ENCODE measurements at places on chromosomes 3 and 15.

DNA sequence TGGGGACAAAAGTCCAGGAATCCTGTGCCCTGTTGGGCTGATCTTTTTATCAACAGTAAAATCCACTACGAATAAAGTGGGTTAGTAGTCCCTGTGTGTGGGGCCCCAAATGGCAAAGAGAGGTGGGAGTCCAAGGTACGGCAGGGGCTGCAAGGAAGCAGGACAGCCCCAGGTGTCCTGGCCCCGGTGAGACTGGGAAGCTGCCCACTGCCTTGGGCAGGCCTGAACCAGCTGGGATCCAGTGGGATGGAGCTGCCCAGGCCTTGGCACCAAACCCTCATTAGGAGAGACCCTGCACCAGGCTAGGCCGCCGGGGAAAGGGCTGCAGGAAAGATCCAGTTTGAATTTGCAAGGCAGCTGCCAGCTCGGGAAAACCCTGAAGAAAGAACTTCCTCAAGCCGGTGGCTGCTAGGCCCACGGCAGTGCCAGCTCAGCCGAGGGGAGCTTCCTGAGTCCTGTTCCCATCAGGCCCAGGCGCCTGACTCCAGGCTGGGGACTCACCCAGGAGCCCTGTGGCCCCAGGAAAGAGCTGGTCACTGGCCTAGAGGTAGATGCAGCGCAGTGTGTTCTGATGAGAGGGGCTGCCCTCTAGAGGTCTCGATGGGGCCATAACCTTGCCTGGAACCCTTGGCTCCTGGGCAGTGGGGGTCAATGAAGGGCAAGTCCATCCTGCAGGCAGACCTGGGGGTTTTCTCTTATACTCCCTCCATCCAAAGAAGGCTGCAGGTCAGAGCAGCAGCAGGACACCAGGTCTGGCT lies 14.4 kb upstream of the GNAI2 start:
- DNase-seq = no peak

DNA sequence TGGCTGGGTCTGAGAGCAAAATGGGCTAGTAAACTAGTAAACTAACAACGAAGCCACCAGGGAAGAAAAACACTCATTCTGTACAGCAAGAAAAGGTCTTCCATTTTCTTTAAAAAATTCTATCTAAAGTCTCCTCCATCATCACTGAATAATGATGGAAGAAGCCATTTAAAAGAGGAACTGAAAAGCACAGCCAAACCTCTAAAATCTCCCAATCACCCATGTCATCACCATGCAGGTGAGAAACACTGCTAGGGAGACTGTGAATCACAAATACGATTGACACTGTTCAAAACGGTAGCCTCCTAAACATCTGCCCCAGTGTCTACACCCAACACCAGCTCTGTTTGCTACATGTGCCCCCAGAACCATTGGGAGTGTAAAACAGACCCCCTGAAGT lies 140.4 kb downstream of the RORA start:
- no peak for DNase-seq

DNA sequence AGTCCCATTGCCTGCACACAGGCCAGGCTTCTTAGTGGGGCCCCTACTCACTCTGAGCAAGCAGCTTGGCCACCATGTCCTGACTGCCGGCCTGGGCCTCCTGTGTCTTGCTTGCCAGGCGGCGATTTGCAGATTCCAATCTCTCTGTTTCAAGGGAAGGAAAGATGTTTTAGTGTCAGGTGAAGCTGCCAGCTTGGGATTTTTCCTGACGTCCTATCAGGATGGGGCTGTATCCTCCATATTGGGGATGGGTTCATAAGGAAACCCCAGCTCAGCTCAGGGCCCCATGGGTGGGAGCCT lies 8.5 kb downstream of the AMOTL2 start:
- DNase-seq = no peak

GRCh38 chr3:63557912-63558311 lies 94.6 kb upstream of the SNTN start:
- no peak for DNase-seq

DNA sequence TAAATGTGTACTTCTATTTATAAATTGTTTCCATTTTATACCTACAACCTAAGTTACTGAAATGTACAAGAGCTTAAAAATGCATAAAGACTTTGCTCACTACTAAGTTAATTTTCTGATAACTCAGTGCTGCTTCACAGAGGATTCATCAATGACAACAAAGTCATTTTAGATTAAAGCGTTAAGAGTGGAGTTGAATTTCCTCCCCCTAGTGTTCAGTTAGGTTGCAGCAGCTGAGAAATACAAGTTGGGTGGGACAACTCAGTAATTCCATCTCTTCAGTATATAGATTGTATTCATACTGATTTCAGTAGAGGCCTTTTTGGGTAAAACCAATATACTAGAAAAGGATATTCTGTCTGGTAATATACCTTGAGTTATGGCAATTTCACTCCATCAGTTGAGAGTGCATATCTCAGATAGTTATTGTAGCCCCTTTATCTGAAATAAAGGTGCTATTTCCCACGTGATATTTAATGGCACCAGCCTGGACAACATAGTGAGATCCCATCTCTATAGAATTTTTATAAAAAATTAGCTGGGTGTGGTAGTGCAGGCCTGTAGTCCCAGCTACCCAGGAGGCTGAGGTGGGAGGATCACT lies 6.9 kb upstream of the RPL35A start:
- peak; percentile 66 for DNase-seq

DNA sequence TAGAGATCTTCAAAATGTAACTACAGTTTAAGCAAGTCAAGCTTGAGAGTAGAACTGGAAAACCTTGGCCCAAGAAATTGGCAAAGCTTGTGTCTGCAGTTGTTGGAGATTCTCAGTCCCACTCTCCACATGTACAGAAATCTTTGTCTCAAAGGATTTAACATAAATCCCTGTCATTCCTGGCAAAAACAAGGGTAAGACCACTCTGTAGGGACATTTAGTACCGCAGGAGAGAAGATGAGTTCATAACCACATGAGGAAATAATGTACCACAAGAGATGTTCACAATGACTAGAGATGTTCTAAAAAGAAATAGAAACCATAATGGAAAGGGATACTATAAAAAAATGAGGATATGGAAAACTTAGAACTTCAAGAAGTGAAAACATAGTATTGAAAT lies 73.7 kb downstream of the RAB7A start:
- DNase-seq = no peak

DNA sequence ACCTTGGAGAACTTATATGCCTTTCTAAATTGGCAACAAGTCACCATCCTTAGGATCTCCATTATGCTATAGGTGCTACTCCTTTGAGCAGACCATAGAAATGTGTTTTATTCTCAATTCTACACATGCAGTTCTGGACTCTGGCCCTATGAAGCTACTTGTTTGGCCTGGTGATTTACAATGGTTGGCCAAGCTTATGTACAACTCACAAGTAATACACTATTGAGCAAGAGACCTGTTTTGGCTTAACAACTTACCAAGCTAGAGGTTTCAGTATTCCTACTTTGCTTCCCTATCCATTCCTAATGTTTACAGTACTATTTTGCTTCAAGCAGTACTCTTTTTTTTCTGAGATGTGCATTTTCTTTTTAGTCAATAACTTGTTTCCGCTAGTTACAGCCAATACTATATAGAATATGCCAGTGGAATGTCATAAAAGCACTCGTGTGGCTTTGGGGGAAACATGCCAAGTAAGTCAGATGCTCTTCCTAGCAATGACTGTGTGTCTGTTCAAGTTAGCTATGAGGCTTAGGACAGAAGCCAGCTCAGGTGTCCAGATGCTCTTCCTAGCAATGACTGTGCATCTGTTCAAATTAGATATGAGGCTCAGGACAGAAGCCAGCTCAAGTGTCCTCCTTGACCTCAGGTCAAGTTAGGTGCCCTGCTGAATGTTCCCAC lies 174.9 kb upstream of the SEMA6D start:
- no peak for DNase-seq

- no peak for DNase-seq
Measured at GRCh38 chr3:44326019-44326418, 12.5 kb upstream of the TCAIM start.

DNA sequence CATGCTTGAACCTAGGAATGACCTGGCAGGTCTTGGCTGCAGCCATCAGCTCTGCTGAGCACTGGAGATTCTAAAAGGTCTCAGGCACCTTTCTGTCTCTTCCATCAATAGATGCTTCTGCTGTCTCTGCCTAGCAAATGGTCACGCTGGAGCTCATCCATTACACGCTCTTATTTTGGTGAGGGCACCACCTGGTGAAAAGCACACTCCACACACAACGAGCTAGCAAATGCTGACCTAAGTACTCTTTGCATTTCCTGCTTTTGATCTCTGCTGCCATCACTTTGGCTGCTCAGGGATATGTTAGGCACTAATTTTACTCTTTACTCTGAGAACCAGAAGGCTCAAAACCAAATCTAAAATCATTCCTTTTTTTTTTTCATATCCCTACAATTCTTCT lies 91.3 kb downstream of the RAB11A start:
- DNase-seq = no peak

All from kidney glomerular epithelial cell (primary cell).